ENCODE measurements at places on chromosomes 5 and 9. TPM values are rescaled to one million over a fixed set of nuclear protein-coding genes. Genes with fewer than 3 reads are reported as not detected.

ADAMTSL1 gene
- total RNA-seq, result 16.4 TPM

NHP2 gene
- 122 TPM for total RNA-seq

PCDHA1 gene
- not detected for total RNA-seq

ARID3C gene
- total RNA-seq, result not detected

Data from subcutaneous adipose tissue (tissue), 4 donors.